ENCODE measurements at places on chromosomes 11 and 22. TPM values are rescaled to one million over a fixed set of nuclear protein-coding genes. Genes with fewer than 3 reads are reported as not detected.

Gene GVQW3
- total RNA-seq: 0.54 TPM

Gene GLB1L2
- 11.6 TPM for total RNA-seq

Gene CARD10
- total RNA-seq: 18.9 TPM

Gene SLC22A6
- not detected for total RNA-seq

DNA sequence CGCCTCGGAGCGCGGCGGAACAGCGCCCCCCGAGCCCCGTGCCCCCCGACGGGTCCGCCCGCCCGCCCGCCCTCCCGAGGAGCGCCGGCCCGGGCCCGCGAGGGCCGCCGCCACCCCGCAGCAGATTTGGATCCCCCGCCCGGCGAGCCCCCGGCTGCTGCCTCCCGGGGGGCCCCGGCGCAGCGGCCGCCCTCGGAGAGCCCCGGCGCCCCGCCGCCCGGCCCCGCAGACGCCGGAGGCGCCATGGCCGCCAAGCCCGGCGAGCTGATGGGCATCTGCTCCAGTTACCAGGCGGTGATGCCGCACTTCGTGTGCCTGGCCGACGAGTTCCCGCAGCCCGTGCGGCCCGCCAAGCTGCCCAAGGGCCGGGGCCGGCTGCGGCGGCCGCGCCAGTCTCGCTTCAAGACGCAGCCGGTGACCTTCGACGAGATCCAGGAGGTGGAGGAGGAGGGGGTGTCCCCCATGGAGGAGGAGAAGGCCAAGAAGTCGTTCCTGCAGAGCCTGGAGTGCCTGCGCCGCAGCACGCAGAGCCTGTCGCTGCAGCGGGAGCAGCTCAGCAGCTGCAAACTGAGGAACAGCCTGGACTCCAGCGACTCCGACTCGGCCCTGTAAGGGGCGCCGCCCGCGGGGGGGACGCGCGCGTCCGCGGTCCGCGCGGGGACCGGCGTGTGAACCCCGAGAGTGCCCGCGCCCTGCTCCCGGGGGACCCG is 380 bp downstream of the C11orf96 start:
- peak; percentile 25 for DNase-seq

- DNase-seq: no peak
These were observed 5.8 kb upstream of the EMID1 start for GRCh38 chr22:29199702-29200400.

DNA sequence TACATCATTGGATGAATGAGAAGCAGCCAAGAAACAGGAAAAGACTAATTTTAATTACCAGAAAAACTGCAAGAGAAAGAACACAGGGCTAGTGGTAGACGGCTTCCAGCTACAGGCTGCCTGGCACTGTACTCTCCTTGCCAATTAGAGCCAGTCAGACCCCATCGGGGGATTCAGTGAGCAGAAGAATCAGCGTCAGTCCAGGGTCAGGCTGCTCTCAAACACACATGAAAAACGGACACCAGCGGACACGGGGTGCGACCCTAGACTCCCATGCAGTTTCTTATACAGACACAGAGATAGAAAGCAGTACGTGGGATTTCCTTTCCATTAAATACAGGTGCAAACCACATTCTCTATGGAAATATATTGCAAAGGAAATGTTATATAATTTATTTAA is 1.1 kb upstream of the CNTN5 start:
- no peak for DNase-seq

GRCh38 chr11:13051257-13051656 is 42.1 kb downstream of the RASSF10 start:
- no peak for DNase-seq

DNA sequence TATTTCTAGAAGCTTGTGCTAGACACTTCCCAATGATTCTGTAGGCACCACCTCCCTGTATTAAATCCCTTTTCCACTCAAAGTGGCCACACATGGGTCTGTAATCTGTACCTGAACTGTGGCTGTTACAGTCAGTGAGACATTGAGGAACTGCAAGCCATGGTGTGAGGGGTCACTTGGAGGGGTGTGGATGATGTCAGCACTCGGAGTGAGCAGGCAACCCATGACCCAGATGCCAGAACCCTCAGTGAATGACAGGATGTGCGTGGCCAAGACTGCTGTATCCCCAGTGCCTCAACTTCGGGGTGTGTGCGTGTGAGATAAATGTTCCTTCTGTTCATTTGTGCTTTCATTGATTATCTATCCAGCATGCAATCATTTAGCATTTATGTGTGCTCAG is 14.7 kb upstream of the SHANK3 start:
- DNase-seq: no peak

DNA sequence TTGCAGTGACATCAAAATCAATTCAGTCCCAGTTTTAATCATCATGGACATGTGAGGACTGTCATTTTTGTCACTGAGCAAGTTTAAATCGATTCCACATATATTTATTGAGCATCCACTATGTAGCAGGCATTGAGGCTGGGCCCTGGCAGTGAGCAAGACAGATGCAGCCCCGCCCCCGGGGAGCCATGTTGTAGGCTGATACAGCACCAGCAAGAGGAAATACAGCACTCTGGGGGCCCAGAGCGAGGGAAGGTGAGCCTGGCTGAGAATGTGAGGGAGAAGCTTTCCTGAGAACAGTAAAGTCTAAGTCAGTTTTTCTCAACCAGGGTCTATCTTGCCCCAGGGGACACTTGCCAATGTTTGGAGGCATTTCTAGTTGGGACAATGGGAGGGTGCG is 108.6 kb upstream of the ASPHD2 start:
- peak; percentile 11 for DNase-seq

DNA sequence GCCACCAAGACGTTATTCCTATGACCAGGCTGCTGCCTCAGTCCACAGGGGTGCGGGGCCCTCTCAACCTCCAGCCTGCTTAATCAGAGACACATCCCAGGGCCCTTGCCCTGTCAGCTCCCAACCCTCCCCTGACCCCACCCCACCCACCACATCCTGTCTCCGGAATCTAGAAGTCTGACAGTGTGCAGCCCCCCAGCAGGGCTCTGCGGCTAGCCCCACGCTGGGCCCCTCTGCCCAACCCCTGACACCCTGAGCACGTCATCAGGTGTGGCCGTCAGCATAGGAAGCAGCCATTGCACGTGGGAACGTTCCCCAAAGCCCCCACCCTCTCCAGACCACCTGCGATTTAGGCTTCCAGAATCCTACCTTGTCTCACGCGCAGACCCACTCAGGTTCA is 34.3 kb upstream of the IGSF9B start:
- DNase-seq: no peak

Measured in MG63 (cell line).